Activated naive CD4-positive, alpha-beta T cell treated with anti-CD3 and anti-CD28 coated beads for 36 hours (primary cell): ENCODE measurements at places on chromosomes 3 and 15. TPM values are rescaled to one million over a fixed set of nuclear protein-coding genes. Genes with fewer than 3 reads are reported as not detected.

DNA sequence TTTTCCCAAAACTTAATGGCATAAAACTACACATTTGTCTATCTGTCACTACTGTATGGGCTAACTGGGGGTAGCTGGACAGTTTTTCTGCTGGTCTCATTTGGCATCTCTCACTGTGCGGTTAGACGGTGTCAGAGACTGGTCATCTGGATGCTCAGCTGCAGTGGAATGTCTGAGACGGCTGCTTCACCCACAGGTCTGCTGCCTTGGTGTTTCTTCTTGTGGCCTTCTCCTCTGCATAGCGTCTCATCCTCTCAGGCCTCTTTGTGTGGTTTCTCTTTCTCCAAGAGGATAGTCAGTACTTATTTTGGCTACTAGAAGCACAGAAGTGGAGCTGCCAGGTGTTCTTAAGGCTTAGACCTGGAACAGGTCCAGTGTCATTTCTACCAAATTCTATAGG lies 35.9 kb upstream of the GOLGA6L9 start:
- no peak for DNase-seq
- H3K4me1 ChIP-seq = peaks cover 5% of the 10 kb centered on the region
- no peak overlapping the region for H3K27ac ChIP-seq
- no peaks in the 10 kb centered on the region for H3K36me3 ChIP-seq
- H3K4me3 ChIP-seq = no peak overlapping the region
- H3K27me3 ChIP-seq = no peaks in the 10 kb centered on the region

DNA sequence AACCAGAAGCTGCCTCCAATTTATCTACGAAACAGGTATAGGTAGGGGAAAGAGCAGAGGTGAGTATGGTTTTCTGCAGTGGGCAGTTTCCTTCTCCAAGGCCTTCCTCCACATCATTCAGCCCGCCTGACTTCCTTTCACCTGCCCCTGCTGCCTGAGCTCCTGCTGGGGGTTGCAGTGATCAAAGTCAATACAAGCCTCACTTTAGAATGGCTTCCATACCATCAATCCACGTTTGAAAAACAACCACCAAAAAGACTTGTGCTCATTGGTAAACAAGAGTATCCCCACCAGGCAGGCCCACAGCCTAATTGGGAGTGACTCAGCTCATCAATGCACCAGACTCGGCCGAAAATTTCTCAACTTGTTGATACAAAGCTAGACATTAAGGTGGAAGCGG lies 159.9 kb downstream of the MAGI1 start:
- H3K27ac ChIP-seq = no peak overlapping the region
- H3K4me3 ChIP-seq = no peak overlapping the region
- no peak for DNase-seq
- peaks cover 2% of the 10 kb centered on the region for H3K27me3 ChIP-seq

DNA sequence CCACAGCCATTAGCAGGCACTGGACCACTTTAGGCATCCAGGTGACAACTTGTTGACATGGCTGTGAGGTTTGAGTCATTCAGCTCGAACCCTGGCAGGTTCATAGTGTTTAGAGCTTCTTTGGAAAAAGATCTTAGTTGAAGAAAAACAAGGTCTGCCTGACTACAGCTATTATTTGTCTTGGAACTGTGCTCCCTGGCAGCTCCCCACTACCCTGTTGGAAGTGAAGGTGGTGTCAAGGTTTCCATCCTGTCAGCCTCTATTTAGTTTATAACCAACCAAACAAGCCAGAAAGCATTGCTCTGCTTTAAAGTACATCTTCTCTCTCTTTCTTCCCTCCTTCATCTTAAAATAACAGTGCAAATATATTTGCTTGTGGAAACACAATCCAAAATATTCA lies 56.8 kb downstream of the KAT2B start:
- no peak for DNase-seq
- H3K27ac ChIP-seq = no peak overlapping the region
- no peaks in the 10 kb centered on the region for H3K27me3 ChIP-seq
- H3K4me3 ChIP-seq = no peak overlapping the region
- H3K4me1 ChIP-seq = peaks cover 15% of the 10 kb centered on the region

DNA sequence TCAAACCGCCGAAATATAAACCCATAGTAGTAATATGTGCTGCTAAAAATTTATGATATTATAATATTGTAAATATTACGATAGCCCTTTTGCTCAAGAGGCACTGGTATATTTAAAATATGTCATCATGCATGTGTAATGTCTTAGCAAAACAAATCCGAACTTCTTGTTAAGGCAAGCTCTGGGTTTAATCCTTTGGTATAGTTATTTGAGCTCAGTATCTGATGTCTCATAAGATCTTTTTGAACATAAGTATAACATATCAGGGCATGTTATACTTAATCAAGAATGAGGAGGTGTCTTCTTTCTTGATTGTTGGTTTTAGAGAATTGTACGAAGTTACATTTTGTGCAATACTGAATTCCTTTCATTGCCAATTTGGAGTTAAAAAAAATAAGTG lies 154.1 kb upstream of the CBLB start:
- H3K27ac ChIP-seq = no peak overlapping the region
- no peaks in the 10 kb centered on the region for H3K36me3 ChIP-seq
- H3K4me3 ChIP-seq = no peak overlapping the region
- DNase-seq = no peak
- H3K4me1 ChIP-seq = peaks cover 5% of the 10 kb centered on the region

DNA sequence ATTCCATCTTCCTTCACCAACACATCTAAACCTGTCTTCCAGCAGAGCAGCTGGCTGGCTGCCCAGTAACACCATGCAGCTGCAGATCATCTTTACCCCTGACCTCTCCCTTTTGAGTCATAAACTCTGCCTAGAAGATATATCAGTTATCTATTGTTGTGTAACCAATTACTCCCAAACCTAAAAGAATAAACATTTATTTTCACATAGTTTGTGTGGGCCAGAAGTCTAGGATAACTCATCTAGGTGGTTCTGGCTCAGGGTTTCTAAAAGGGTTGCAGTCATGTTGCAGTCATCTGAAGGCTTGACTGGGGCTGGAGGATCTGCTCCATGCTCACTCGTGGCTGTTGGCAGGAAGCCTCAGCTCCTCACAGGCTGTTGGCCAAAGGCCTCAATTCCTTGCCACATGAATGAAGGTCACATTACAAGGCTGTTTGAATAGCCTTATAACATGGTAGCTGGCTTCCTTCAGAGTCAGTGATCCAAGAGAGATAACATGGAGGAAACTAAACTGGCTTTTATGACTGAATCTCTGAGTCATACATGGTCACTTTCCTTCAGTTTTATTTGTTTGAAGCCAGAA lies 92.8 kb downstream of the GOLIM4 start:
- H3K27ac ChIP-seq = no peak overlapping the region
- no peaks in the 10 kb centered on the region for H3K36me3 ChIP-seq
- no peaks in the 10 kb centered on the region for H3K4me1 ChIP-seq
- DNase-seq = no peak
- no peak overlapping the region for H3K4me3 ChIP-seq

- H3K27ac ChIP-seq = no peak overlapping the region
- no peaks in the 10 kb centered on the region for H3K27me3 ChIP-seq
- no peak overlapping the region for H3K4me3 ChIP-seq
- DNase-seq = no peak
- peaks cover 7% of the 10 kb centered on the region for H3K4me1 ChIP-seq
Measured at GRCh38 chr3:45816544-45816943, 20.2 kb upstream of the SLC6A20 start.

- DNase-seq = peak; percentile 23
- no peaks in the 10 kb centered on the region for H3K4me1 ChIP-seq
Measured at GRCh38 chr15:38414357-38414756, 39.6 kb upstream of the FAM98B start.

- H3K4me1 ChIP-seq = no peaks in the 10 kb centered on the region
- no peak overlapping the region for H3K4me3 ChIP-seq
- H3K27me3 ChIP-seq = no peaks in the 10 kb centered on the region
- no peak for DNase-seq
Measured at GRCh38 chr3:186200726-186201125, 91.8 kb upstream of the ETV5 start.

- no peaks in the 10 kb centered on the region for H3K36me3 ChIP-seq
Measured at GRCh38 chr3:87771337-87772192, 287.2 kb downstream of the CGGBP1 start.

Gene KIF7
- 0.94 TPM for total RNA-seq

Gene SYNPR
- not detected for total RNA-seq

Gene BLM
- 62.9 TPM for total RNA-seq

Gene SLC9A9
- 0.49 TPM for total RNA-seq
